Tibial nerve (tissue), 4 donors: ENCODE measurements at places on chromosomes 4 and X. TPM values are rescaled to one million over a fixed set of nuclear protein-coding genes. Genes with fewer than 3 reads are reported as not detected.

SLIT2 gene
- total RNA-seq: 43.2 TPM

AFM gene
- total RNA-seq: not detected

ASB12 gene
- not detected for total RNA-seq

TBX22 gene
- total RNA-seq: not detected

ANKRD37 gene
- 31.4 TPM for total RNA-seq

CFAP299 gene
- total RNA-seq: 0.39 TPM

STBD1 gene
- total RNA-seq: 11.1 TPM
